Fibroblast of skin of abdomen (primary cell): ENCODE measurements at places on chromosomes 4 and X.

GRCh38 chr4:152594057-152594456, 58.2 kb upstream of the FBXW7 start:
- DNase-seq, result no peak

DNA sequence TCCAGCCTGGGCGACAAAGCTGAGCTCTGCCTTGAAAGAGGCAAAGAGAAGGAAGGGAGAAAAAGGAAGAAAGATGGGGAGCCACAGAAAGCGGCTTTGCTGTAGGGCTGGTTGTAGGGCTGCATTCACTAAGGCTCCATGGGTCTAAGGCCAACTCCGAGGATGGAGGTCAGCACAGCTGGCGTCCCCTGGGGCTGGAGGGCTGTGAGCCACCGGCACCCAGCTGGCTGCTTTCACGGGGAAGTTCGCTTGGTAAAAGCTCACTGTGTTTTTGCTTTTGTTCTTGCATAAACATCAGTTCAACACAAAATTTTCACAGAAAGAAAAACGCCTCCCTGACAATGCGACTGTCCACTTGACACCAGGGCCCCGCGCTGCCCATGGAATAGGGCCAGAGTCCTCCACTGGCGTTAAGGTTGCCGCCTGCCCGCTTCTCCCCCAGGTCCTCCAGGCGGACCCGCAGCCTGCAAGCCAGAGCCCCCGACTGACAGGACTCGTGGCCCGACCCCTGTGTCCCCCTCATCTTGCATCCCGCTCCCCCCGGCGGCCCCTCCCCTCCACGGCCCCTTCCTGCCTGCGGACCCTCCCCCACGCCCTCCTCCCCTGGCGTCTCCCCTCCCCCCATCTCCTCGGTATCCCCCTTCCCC, 1.1 kb downstream of the RNF212 start:
- no peak for DNase-seq

DNA sequence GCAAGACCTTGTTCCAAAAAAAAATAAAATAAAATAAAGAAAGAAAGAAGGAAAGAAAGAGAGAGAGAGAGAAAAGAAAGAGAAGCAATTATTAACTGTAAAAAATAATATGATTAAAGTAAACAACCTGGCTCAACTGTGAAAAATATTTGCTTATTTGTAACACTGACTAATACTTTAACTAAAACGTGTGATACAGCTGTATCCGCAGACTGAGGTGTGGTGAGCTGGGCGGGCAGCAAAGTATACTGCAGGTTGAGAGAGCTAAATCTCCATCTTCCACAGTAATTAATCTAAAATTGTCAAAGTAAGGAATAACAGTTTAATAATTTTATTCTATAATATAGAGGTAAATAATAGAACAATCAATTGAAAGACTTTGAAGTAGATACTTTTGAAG, 145.5 kb upstream of the FAM241A start:
- no peak for DNase-seq

- peak; percentile 59 for DNase-seq
Measured at GRCh38 chr4:83771113-83771705, 235.3 kb downstream of the GPAT3 start.

GRCh38 chr4:26206339-26206738, 114.5 kb upstream of the RBPJ start:
- peak; percentile 71 for DNase-seq

DNA sequence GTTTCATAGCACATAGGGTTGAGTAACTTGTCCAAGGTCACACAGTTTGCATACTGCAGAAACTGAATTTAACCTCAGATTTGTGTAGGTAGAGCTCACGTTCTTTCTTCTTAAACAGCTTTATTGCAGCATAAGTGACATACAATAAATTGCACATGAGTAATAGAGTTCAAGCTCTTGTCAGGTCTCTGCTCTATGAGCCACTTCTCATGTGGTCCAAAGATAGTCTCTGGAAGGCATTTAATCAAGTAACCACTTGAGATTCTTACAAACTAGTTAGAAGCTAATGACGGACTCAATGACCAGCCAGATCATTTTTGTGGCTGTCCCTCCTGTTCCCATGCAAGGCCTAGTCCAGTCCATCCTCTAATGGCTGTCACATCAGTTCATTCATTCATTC, 68.9 kb downstream of the MAOB start:
- no peak for DNase-seq

- DNase-seq, result no peak
Measured at GRCh38 chr4:47120783-47121182, 89.4 kb downstream of the GABRB1 start.

- no peak for DNase-seq
Measured at GRCh38 chr4:41512136-41512535, 25.8 kb upstream of the LIMCH1 start.

- no peak for DNase-seq
Measured at GRCh38 chr4:84691800-84692199, 108.9 kb downstream of the CDS1 start.

DNA sequence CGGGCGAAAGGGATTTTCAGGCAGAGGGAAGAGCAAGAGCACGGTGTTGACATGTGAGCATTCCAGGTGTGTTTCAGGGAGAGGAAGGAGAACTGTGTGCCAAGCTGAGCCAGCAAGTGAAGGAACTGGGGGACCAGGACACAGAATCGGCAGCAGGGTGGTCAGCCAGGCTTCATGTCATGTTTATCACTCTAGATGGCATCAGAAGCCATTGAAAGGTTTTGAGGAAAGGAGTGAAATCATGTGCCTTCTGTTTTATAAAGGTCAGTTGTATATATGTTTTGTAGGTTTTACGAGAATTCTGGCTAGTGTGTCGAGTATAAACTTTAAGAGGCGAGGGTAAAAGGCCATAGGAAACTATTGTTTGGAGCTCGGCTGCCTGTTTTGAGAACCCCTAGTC, 682.3 kb downstream of the TRIML1 start:
- DNase-seq, result no peak

DNA sequence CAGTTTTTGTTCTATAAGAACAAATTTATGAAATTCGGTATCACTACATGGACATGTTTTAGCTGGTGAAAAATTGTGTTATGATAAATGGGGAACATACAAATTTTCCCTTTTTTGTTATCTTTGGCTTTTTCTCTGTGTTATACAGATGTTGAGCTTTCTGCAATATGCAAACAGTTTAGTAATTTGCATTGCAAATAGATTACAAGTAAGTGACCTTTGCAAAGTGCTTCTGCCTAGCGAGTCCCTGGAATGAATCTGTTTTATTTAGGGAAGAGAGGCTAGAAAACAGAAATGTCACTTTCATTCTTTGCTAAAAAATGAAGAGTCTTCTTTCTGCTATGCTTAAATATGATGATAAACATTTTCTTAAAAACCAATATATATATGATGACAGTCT, 461.0 kb downstream of the RPA4 start:
- no peak for DNase-seq

DNA sequence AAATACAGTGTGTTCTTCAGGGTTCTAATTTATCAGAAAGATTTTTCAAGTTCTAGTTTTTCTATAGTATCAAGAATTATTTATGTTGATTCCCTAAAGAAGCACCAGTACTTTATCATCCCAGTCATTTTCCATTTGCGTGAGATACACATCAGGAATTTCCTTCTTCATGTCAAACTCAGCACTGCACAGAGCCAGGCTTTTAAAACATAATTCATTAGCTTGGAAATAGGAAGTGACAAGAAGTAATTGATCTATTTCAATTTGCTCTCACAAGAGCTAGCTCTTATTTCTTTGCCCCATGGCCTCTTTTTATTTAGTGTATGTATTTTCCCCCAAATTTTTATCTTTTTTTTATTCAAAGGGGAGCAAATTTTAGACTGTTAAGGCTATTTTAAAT, 13.0 kb upstream of the SLC10A4 start:
- DNase-seq, result peak; percentile 14

GRCh38 chr4:7652451-7652881, 217.7 kb upstream of the PSAPL1 start:
- no peak for DNase-seq

GRCh38 chrX:103628386-103629317, at the start of gene TCEAL1:
Gene TCEAL1, plus strand, starts transcription at chrX:103628975. Its CDS starts 942 bp downstream, at chrX:103629917.
- peak; percentile 27 for DNase-seq

GRCh38 chrX:37883196-37883595, 35.8 kb upstream of the DYNLT3 start:
- no peak for DNase-seq

DNA sequence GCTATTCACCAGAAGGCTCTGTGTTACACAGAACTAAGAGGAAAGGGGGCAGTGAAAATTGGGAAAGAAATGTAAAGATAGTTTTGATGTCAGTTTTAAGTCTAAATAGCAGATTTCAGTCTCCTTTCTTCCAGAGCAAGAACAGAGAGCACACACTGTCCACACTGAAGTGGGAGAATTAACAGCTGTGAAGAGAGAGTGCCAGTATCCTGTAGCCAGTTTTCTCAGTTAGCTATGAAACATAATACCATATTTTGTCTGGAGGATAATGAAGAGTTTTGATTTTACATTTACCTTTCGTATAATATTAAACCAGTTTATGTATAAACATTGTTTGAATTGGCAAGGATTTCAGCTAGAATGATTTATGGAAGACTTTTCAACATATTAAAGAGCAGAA, 35.1 kb downstream of the FBXO8 start:
- no peak for DNase-seq

GRCh38 chrX:2767631-2768455, 16.0 kb downstream of the XG start:
- DNase-seq, result peak; percentile 26

- DNase-seq, result peak; percentile 59
Measured at GRCh38 chr4:128782076-128782715, 27.3 kb upstream of the JADE1 start.

- DNase-seq, result no peak
Measured at GRCh38 chr4:165514739-165515138, 135.9 kb downstream of the CPE start.

- DNase-seq, result no peak
Measured at GRCh38 chr4:504076-504475, 5.1 kb downstream of the PIGG start.

DNA sequence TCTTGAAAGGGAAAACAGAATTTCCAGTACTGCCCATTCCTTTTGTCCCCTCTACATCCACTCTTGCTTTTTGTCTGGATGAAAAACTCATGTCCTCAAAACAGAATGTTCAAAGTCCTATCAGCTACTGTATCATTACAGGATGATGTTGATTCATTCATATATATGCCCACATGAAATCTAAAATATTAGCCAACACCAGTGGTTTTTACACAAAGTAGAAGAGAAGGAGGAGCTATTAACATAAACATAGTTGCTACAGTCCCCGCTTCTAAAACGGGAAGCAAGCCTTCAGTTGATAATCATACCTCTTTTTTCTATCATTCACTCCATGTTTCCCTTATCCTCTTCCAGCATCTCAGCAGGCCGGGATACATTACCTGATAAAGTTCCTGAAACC, 7.7 kb upstream of the THOC2 start:
- DNase-seq, result no peak

DNA sequence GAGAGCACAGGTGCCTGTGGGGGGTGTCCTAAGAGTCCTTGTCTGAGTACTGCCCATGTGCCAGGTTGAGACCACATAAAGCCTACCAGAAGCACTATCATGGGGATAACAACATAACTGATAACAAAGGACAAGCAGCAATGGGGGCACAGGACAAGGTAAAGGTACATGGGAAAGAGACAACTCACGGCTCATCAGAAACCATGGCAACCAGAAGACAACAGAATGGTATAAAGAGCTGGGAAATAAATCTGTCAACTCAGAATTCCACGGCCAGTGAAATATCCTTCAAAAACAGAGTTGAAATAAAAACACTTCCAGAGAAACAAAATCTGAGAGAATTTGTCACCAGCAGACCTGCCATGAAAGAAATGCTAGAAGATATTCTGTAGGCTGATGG, 20.0 kb downstream of the CENPU start:
- no peak for DNase-seq

GRCh38 chr4:41883988-41884734, 51.1 kb upstream of the TMEM33 start:
- DNase-seq, result no peak

GRCh38 chr4:115213716-115214115, 100.3 kb upstream of the NDST4 start:
- no peak for DNase-seq

DNA sequence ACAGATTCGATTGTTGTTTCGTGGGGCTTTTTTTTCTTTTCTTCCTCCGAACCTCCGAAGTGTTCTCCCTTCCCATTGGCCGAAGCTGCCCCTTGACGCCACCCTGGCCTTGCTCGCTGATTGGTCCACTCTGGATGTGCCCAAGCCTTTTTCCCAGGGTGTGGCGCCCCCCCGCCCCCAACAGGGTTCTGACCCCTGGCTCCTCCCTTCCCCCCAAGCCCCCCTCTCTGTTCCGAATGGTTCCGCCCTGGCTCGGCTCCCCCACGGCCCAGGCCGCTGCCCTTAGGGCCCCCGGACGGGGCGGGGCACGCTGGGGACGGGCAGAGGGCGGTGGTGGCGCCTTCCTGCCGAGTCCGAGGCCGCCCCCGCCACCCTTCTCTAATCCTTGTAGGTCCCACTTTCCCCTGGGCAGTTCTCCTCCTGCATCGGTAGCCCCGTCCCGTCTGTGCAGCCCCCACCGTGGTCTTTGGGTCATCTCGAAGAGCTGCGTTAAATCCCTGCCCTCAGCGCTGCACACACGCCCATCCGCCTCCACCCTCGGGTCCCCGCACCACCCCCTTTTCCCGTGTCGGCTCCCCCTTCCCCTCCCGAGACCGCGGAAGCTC, 25.5 kb downstream of the UTP14A start:
- DNase-seq, result peak; percentile 91

DNA sequence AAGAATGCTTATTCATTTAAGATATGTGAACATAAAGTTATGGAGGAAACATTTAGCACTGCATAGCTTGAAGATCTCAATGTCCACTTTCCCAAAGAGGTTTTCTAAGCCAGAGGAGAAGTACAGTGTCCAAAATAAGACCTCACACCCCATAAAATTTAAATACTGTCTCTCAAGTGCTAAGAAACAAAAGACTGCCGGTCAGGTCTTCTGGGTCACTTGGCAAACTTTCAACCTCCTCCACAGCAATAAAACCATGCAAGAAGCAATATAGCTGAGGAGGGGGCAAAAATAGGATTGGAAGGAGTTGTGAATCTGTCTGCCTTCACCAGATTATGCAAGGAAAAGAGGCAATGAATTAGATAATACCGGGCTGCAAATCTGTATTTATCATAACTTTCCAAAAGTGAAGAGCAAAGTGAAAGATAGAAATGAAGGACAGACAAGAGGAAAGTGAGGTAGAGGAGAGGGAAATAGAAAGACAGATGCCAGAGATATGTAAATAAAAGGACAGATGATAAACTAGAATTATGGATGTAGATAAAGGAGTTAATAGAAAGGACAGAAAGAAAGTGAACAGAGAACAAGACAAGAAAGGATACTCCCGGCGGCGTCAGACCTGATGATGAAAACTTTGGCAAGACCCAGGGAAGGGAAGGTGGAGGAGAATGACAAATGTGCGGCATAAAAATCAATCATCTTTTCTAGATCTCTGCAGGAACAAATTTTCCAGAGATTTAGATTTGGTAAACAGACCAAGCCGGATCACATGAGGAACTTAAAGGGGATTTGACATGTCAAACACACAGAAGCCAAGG, 152.7 kb upstream of the FAM241A start:
- no peak for DNase-seq

GRCh38 chrX:8273451-8273895, 102.4 kb upstream of the VCX2 start:
- DNase-seq, result no peak
